ENCODE measurements at places on chromosomes 1 and 21.

GRCh38 chr1:184734980-184735379, 19.7 kb downstream of the EDEM3 start:
- DNase-seq, result no peak

DNA sequence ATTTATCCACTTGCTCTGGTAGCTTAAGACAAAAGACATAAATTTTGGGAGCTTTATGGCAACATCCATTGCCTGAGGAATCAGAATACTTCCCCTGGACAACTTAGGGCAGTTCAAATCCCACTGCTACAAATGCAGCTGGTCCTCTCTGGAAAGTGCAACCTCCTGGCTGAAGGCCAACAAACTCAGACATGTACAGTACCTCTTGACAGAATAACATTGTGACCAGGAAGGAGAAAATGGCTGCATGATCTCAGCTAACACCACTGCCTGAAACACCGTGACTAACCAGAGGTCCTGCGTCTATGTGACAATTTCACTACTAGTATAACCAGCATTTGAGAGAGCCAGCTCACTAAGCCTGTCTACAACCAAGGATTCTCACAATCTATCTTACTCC, 218.9 kb downstream of the CRB1 start:
- no peak for DNase-seq

- DNase-seq, result no peak
These were observed 532 bp upstream of the FAM177B start for GRCh38 chr1:222736470-222736869.

- DNase-seq, result no peak
These were observed 43.4 kb downstream of the WDR64 start for GRCh38 chr1:241695246-241696171.

GRCh38 chr1:185074307-185074706, 28.9 kb downstream of the RNF2 start:
- DNase-seq, result no peak
